Heart left ventricle (tissue), 16 donors: ENCODE measurements at places on chromosomes 2 and 18. TPM values are rescaled to one million over a fixed set of nuclear protein-coding genes. Genes with fewer than 3 reads are reported as not detected.

GRCh38 chr18:72910045-72910444 lies 42.3 kb upstream of the NETO1 start:
- H3K27me3 ChIP-seq: no peaks in the 10 kb centered on the region
- no peaks in the 10 kb centered on the region for H3K4me1 ChIP-seq
- H3K4me3 ChIP-seq: no peak overlapping the region
- H3K27ac ChIP-seq: no peak overlapping the region
- no peaks in the 10 kb centered on the region for H3K36me3 ChIP-seq

DNA sequence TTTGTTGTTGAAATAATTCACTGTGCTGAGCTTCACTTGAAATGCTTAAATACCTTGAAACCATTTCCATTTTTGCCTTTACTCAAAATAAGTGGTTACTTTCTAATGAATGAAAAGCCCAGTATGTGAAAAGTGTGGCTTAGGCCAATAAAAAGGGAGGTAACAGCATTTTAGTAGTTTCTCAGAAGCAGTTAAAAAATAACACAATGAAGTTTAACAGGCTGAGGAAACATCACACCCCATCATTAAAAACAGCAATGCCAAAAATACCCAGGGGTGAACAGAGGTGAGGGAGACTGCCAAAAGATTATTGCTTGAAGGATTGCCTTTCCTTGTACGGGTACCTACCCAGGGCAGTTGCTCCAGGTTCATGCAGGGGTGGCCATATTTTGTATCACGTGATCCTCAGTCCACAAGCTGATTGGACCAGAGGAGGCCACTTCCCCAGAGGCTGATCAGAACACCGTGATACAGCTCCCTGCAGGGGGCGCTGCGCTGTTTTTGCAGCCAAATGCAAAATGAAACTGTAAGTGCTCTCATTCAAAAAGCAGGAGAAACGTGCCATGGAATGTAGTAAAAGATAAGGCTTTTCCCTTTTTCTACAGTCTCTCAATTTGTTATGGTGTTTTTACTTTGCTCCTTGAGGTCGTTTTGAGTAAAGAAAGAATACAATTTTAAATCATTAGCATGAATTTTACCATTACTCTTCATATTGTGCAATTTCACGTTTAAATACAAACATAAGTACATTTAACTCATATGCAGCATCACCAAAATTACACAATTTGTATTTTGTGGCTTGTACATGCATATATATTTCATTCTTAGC lies 70.2 kb upstream of the SH3BP4 start:
- DNase-seq: peak; percentile 87
- H3K4me1 ChIP-seq: no peaks in the 10 kb centered on the region
- H3K27ac ChIP-seq: no peak overlapping the region

DNA sequence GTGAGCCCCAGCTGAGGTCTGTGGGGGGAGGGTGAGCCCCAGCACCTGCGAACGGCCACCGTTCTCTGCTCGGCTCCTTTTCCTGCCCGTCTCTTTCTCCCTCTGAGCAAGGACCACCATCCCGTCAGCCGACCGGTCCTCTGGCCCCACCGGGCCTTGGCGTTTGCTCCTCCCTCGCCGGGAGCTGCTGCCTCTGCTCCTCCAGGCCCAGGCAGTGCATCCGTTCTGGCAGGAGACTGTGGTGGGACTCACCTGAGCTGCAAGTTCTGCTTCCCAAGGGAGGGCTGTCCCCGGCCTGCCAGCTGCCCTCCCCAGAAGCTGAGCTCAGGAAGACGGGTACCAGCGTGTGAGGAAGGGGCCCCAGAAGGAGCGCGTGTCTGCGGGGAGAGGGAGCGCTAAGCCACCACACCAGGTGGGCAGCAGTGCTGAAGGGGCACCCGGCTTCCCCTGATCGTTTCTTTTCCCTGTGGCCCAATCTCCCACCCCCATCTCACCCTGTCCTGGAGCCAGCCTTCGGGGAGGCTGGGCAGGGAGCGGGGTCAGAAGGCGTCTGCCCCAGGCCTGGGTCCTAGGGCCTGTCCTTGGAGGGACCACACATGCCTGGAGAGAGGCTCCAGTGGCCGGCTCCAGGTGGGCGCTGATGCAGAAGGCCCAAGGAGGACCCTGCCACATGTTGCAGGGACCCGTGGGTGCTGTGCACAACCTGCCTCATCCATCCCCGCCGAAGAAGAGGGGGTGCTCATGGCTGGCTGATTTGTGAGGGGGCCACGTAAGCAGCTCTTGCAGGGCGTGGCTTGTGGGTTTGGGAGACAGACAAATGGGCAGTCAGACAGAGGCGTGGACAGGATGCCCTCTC lies 2.5 kb upstream of the RTP5 start:
- no peaks in the 10 kb centered on the region for H3K36me3 ChIP-seq
- DNase-seq: no peak
- H3K4me3 ChIP-seq: no peak overlapping the region
- peaks cover 8% of the 10 kb centered on the region for H3K4me1 ChIP-seq

DNA sequence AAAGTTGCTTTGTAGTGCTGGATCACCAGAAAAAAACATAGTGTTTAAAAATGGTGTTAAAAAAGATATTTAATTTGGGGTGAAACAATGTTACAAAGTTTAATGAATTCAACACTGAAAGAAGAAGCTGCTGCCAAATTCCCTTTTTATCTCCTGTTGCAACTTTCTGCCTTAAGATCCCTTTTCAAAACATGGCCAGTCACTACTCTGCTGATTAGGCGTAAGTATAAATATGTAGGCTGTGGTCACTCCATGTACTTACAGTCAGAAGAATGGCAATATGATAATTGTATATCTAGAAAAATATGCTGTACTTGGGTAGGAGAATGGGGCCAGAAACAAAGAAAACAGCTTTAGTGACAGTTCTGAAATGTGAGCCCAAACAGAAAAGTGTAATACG lies 123.5 kb upstream of the ZBTB14 start:
- peaks cover 14% of the 10 kb centered on the region for H3K36me3 ChIP-seq
- no peak overlapping the region for H3K27ac ChIP-seq
- no peaks in the 10 kb centered on the region for H3K27me3 ChIP-seq

DNA sequence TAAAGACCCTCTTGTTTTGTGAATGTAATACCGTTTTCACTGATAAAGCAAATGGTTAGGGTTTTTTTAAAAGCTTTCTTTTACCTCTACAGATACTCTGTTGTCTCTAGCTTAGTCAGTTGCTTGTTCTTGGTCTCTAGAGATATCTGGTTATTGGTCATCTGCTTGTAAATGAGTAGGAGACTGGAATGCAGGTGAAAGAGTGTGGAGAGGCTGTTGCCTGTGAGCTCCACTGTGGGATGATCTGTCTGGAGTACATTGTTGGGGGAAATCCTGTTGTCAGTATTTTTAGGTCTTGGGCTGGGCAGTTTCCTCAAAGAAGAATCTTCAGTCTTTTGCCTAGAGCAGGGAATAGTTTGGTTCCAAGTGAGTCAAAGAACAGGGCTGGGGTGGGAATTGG lies 67.7 kb downstream of the SMCHD1 start:
- no peaks in the 10 kb centered on the region for H3K27me3 ChIP-seq
- peaks cover 13% of the 10 kb centered on the region for H3K4me1 ChIP-seq
- no peak for DNase-seq
- H3K4me3 ChIP-seq: no peak overlapping the region

- no peak overlapping the region for H3K4me3 ChIP-seq
- no peaks in the 10 kb centered on the region for H3K36me3 ChIP-seq
- no peaks in the 10 kb centered on the region for H3K27me3 ChIP-seq
- H3K4me1 ChIP-seq: no peaks in the 10 kb centered on the region
- no peak for DNase-seq
- H3K27ac ChIP-seq: no peak overlapping the region
These were observed 641.7 kb downstream of the NR4A2 start for GRCh38 chr2:155690785-155691184.

The DPP4 gene
- total RNA-seq: 7.2 TPM

The POTEI gene
- not detected for total RNA-seq

The ALKAL2 gene
- 0.65 TPM for total RNA-seq
